Melanocyte of skin (primary cell): ENCODE measurements at places on chromosomes 16 and 17. TPM values are rescaled to one million over a fixed set of nuclear protein-coding genes. Genes with fewer than 3 reads are reported as not detected.

CRISPLD2 gene
- total RNA-seq = 2.0 and 2.7 TPM in 2 replicates

ALOX15 gene
- total RNA-seq = not detected in 2 replicates

ERN2 gene
- total RNA-seq = not detected in 2 replicates

GRIN2A gene
- total RNA-seq = not detected in 2 replicates

SLC5A10 gene
- 0.67 and 2.5 TPM in 2 replicates for total RNA-seq

HS3ST4 gene
- not detected in 2 replicates for total RNA-seq

HBA1 gene
- 0.46 TPM in 1 of 2 replicates, not detected in the other for total RNA-seq

METRN gene
- 47.0 and 93.6 TPM in 2 replicates for total RNA-seq

ADAP2 gene
- total RNA-seq = under 0.01 and 1.7 TPM in 2 replicates

SLC35B1 gene
- total RNA-seq = 47.8 and 70.9 TPM in 2 replicates

CTRB2 gene
- not detected in 2 replicates for total RNA-seq
